Urinary bladder (tissue), 4 donors: ENCODE measurements at places on chromosomes 7 and 10. TPM values are rescaled to one million over a fixed set of nuclear protein-coding genes. Genes with fewer than 3 reads are reported as not detected.

- DNase-seq, result no peak
Observed at GRCh38 chr7:12303495-12303894, 92.4 kb downstream of the TMEM106B start.

DNA sequence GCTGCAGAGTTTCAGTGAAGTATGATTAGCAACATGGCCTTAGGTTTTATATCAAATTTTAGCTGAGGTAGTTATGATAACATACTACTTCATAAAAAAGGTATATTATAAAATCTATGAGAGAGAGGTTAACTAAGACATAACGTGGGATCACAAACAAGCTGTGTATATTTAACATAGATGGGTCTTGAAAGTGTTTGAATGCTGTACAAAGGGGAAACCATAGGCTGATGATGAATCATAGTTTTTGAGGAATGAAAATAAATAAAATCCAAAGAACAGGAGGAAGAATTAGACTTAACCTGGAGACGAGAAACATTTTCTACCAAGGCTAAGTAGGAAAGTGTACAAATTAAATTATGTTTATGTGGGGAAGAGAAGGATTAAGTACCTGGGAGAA is 119.0 kb downstream of the GNAI1 start:
- no peak for DNase-seq

- no peak for DNase-seq
Observed at GRCh38 chr10:48247680-48248079, 26.8 kb downstream of the FRMPD2 start.

GRCh38 chr10:73206385-73206784 is 38.5 kb downstream of the FAM149B1 start:
- no peak for DNase-seq

Gene DPYSL4
- 1.5 TPM for polyA plus RNA-seq

Gene SMKR1
- not detected for polyA plus RNA-seq

Gene DEPP1
- polyA plus RNA-seq, result 51.6 TPM
